ENCODE measurements at places on chromosomes 3 and 15. TPM values are rescaled to one million over a fixed set of nuclear protein-coding genes. Genes with fewer than 3 reads are reported as not detected.

Gene CAV3
- not detected for total RNA-seq

Gene MEX3B
- total RNA-seq, result 1.4 TPM

Gene STX19
- total RNA-seq, result 20.4 TPM

Gene RASGRF1
- 0.18 TPM for total RNA-seq

Gene SPINT1
- 417 TPM for total RNA-seq

Gene SCAANT1
- total RNA-seq, result not detected

Gene CNBP
- total RNA-seq, result 205 TPM

Gene AADACL2
- 0.18 TPM for total RNA-seq

Gene P2RY13
- 0.15 TPM for total RNA-seq

Gene CLASP2
- total RNA-seq, result 37.2 TPM

Gene KBTBD13
- 0.08 TPM for total RNA-seq
